ENCODE measurements at places on chromosomes 3 and 15. TPM values are rescaled to one million over a fixed set of nuclear protein-coding genes. Genes with fewer than 3 reads are reported as not detected.

DNA sequence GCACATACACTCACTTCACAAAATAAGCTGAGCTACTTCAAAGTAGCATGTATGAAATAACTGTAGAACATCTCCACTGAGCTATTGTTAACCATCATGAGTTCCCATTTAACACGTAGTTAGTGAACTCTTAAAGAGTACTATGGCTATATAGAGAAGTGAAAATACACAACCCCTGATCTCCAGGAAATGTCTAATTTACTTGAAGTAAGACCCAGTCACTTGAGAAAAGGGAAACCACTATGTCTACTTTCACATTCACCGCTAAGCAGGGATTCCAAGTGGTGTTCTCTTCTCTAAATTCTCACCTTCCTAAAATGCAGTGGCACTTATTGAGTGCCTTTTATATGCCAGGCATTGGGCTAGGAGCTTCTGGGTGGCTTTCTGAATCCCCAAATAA lies 35.0 kb upstream of the COLQ start:
- H3K36me3 ChIP-seq, result no peaks in the 10 kb centered on the region
- H3K27ac ChIP-seq, result no peak overlapping the region
- no peak for DNase-seq
- H3K4me1 ChIP-seq, result peaks cover 17% of the 10 kb centered on the region
- no peak overlapping the region for H3K4me3 ChIP-seq

DNA sequence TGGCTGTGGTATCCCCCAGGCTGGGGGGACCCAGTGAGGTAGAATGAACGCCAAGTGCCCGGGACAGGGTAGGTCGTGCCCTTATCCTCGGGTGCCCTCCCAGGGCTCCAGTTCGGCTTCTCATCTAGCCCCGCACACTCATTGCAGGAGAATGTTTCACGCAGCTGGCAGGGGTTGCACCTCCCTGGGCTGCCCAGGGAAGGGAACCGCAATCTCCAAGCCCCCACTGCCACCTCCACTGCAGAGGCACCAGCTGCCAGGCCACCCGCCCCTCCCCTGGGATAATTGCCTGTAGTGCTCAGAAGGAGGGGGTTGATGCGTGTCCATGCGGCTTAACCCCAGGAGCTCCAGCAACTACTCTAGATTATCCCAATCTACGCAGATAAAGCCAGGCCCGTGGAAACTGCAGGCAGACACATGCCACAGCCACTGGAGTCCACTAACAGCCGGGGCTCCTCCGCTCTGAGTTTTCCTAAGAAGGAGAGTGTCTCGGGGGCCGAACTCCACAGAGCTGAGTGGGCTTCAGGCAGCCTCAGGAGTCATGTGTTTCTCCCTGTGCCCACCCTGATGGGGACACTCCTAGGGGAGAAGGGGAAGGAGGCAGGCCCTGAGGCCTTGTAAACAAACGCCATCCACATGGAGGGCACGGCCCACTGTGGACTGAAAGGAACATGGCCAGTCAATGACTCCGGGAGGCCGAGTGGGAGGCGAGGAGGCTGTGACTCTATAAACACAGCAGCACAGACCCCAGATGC lies 137.2 kb upstream of the IQSEC1 start:
- no peak for DNase-seq
- no peaks in the 10 kb centered on the region for H3K36me3 ChIP-seq
- peaks cover 3% of the 10 kb centered on the region for H3K27me3 ChIP-seq

- no peak overlapping the region for H3K27ac ChIP-seq
- H3K4me3 ChIP-seq, result no peak overlapping the region
- no peak for DNase-seq
- no peaks in the 10 kb centered on the region for H3K4me1 ChIP-seq
- H3K27me3 ChIP-seq, result no peaks in the 10 kb centered on the region
These were observed 29.8 kb downstream of the DNAJC19 start for GRCh38 chr3:180959691-180960090.

DNA sequence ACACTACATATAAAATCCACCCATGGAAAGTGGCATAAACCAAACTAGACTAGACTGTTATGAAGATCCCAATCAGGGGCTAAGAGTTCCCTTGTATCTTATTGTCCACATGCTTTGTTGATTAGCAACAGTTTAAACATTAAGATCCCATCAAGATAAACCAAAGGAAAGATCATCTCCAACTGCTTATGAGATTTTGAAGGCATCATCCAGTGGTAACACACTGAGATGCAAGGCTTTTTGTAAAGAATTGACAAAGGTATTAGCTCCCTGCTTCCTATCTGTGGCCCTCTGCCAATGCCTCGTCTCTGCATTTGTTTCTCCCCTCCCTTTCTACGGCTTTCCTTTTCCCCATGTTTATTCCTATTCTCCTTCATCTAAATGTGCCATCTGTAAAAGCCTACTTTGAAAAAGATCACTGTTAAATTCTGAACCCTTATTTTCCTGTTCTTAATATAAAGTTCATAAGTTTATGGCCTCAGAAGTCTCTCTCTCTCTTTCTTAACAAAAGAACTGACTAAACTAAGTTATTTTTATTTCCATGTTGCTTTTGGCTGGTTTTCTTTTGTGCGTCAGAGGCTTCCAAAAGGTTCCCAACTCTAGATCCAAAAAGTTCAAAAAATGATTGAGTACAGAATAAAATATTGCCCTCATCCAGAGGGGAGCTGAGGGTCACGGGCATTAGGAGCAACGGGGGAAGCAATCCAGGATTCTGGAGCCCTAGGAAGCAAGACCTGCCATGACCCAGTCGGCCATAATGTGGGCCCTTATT lies 5.5 kb downstream of the PLD1 start:
- no peak for DNase-seq
- peaks cover 5% of the 10 kb centered on the region for H3K4me1 ChIP-seq
- H3K4me3 ChIP-seq, result no peak overlapping the region
- no peaks in the 10 kb centered on the region for H3K27me3 ChIP-seq
- H3K36me3 ChIP-seq, result no peaks in the 10 kb centered on the region

CCDC80 gene
- polyA plus RNA-seq, result 0.02 TPM

DNA sequence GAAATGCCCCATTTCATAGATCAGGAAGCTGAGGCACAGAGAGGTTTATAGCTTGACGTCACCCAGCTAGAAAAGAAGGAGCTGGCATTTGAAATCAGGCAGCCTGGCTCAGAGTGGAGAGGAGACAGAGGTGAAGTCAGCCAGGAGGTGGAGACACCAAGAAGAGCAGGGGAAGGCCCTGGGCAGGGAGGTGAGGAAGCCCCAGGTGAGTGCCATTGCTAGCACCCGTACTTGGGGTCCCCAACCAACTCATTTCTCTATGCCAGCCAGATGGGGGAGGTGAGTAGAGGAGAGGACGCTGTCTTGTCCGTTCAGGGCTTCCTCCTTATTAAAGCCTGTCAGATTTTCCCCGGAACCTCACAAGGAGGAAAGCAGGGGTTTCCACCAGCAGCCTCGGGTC lies 149.6 kb upstream of the TLE3 start:
- H3K4me3 ChIP-seq, result no peak overlapping the region
- no peaks in the 10 kb centered on the region for H3K36me3 ChIP-seq
- H3K27me3 ChIP-seq, result no peaks in the 10 kb centered on the region
- no peak overlapping the region for H3K27ac ChIP-seq
- DNase-seq, result no peak

DNA sequence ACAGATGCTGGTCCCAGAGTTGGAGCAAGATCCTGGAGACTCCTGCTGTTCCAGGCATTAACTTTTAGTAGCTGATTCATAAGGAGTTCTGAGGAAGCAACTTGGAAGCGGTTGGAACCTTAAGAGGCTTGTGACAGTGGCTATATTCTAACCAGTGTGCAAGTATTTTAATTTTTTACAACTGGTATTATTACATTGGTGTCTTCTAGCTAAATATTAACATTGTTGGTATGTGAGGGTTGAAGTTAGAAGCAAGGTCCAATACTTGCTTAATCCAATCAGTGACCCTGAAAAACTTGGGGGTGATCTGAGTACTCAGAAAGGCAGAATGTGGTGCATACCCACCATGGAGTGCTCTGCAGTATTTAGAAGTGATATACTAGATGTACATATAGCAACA lies 1.5 kb upstream of the OR4F15 start:
- H3K36me3 ChIP-seq, result no peaks in the 10 kb centered on the region
- H3K4me1 ChIP-seq, result no peaks in the 10 kb centered on the region
- no peak for DNase-seq
- no peak overlapping the region for H3K4me3 ChIP-seq

DNA sequence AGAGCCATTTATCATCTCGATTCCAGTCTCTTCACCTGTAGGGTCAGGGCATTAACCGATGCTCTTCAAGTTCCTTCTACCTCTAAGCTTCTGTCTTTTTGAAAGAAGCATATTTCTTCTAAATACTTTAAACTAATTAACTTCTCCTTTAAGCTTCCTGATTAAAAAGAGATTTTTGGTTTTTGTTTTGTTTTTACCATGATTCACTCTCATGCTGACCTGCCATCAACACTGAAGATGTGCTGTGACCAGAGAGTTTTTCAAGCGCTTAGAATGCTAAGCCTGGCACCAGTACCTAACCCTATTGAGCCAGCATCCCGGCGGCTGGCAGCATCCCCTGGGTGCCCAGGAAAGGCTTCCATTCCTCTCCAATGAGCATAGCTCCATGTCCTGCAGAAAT lies 89.3 kb downstream of the FOXP1 start:
- H3K36me3 ChIP-seq, result no peaks in the 10 kb centered on the region
- H3K27ac ChIP-seq, result peak overlapping the region; percentile 81
- H3K4me1 ChIP-seq, result peaks cover 82% of the 10 kb centered on the region
- DNase-seq, result no peak
- peak overlapping the region; percentile 30 for H3K4me3 ChIP-seq

CPLX3 gene
- not detected for polyA plus RNA-seq

DNA sequence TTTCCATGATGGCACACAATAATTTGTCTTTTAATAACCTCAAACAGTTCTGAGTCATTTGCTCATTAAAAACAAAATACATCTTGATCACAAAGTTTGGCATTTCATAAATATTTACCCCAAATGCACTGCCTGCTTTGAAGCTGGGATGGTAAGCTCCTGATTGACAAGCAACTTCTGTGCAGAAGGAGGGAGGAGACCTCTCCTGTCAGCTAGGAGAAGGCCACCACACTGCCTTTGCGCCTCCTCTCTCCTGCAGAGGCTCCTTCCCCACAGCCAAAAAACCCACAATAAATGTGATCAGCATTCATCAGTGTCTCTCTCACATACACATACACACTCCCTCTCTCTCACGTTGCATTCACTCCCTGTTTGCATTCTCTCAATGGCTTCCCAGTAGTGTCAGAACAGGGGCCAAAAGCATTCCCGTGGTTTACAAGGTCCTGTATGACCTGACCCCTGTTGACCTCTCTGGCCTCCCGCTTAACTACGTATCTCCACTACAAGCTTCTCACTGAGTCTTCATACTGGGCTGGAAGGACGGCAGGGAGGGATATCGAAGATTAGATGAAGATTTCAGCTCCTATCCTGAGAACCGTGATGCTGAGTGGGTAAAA lies 216.4 kb downstream of the FOXP1 start:
- no peaks in the 10 kb centered on the region for H3K36me3 ChIP-seq
- H3K4me1 ChIP-seq, result peaks cover 57% of the 10 kb centered on the region
- no peak overlapping the region for H3K4me3 ChIP-seq
- no peaks in the 10 kb centered on the region for H3K27me3 ChIP-seq

FBXO40 gene
- not detected for polyA plus RNA-seq

Measured in CD8-positive, alpha-beta memory T cell (primary cell).